ENCODE measurements at places on chromosomes 1 and 21.

DNA sequence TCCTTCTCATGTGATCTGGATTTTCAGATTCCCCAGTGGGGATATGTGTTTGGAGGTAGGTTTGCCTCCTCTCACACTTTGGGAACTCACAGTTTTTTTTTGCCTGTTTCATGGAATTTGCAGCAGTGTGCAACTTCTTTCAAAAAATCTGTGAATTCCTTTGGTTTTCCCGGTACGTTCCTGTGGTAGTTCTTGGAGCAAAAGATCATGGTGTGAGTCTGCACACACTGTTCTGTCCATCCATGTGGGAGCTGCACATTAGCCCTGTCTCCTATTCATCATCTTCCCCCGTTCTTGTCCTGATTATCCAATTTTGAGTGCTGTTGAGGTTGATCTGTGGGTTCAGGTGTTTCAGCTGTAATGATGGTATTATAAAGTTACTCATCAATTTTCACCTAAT lies 30.3 kb upstream of the TACSTD2 start:
- DNase-seq = no peak

- peak; percentile 67 for DNase-seq
Observed at GRCh38 chr1:27527890-27528817, 38.2 kb upstream of the WASF2 start.

DNA sequence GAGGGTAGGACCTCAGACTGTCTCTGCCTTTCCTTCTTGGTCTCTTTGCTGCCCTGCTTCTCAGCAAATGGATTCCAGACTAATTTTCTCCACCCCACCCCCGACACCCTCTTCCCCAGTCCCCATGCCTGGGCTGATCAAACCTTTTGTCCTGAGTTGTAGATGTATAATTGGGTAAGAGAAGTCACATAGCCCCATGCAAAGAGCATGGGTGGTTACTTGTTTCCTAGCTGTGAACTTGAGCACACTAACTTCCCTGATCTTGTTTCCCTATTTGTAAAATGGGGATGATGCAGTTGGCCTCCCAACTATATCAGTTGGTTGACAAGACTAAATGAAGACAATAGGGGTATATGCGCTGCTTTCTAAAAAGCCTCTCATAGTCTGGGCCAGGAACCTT lies 9.2 kb downstream of the PADI6 start:
- no peak for DNase-seq

GRCh38 chr1:200153277-200154055 lies 126.0 kb downstream of the NR5A2 start:
- DNase-seq = no peak

DNA sequence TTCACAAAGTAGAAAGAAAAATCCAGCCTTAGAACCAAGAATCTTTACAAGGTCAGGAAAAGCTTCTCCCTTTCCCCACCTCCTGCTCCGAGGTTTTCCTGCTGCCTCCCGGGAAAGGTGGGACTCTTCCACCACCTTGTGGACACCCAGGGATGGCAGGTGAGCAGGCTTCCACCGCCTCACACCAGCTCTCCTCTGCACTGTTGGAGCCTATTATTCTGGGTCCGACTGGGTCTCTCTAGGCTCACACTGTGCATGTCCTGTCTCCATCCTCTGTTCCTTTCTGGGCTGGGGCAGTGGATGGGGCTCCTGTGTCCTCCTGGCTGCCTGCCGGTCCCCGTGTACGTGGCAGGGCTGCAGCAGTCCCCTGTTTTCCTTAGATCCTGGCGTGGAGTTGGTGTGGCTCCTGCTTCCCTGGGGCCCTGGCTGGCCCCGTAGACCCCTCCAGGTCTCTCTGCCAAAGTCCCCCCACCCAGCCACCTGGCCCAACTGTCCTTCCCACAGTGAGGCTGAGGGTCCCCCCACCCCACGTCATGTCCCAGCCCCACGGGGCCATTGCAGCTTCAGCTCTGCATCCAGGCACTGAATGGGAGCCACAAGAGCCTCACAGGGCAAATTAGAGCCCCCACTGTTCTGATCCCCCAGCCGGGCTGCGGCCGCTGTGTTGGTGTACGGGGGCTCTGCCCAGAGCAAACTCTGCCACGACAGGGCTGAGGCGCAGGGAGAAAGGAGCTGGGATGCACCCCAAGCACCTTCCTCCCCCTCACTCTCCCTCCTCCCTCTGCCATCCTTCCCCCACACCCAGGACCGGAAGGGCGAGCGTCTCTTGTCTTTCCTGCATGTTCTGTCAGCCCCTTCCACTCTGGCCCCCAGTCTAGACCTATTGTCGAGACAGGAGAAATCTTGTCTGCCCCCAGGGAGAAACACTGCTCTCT lies 3.3 kb upstream of the SLC45A1 start:
- peak; percentile 58 for DNase-seq

DNA sequence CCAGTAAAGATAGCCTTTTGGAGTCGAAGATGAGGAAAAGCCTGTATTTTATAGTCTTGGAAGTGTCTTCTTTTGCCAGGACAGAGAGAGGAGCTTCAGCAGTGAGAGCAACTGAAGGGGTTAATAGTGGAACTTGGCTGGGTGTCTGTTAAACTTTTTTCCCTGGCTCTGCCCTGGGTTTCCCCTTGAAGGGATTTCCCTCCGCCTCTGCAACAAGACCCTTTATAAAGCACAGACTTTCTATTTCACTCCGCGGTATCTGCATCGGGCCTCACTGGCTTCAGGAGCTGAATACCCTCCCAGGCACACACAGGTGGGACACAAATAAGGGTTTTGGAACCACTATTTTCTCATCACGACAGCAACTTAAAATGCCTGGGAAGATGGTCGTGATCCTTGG lies at the start of gene VCAM1:
VCAM1 (plus strand) TSS at position 253 of the 400 bp plus-strand sequence; CDS start at position 372, 119 bp downstream.
- no peak for DNase-seq

GRCh38 chr1:231057410-231057809 lies 17.4 kb upstream of the FAM89A start:
- no peak for DNase-seq

GRCh38 chr1:168422203-168422847 lies 121.5 kb downstream of the XCL2 start:
- DNase-seq = no peak

GRCh38 chr21:15749861-15750159 lies 20.0 kb downstream of the USP25 start:
- no peak for DNase-seq

- DNase-seq = no peak
Observed at GRCh38 chr1:11441211-11441952, 37.6 kb upstream of the DISP3 start.

GRCh38 chr1:3914911-3915310 lies 14.8 kb upstream of the C1orf174 start:
- DNase-seq = no peak

DNA sequence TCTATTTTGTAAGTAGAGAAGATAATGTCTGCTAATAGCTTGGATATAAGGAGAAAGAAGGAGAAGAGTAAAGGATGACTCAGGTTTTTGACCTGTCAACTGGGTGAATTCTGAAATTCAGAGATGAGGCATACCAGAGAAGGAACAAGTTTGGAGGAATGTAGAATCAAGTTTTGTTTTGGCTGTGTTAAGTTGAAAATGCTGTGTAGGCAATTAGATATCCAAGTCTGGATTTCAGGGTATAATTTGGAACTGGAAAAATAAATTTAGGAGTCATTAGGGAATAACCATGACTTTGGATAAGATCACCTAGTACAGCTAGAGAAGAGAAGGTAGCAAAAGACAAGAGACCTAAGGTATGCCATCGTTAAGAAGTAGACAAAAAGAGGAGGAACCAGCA lies 22.4 kb upstream of the GNG4 start:
- DNase-seq = no peak

DNA sequence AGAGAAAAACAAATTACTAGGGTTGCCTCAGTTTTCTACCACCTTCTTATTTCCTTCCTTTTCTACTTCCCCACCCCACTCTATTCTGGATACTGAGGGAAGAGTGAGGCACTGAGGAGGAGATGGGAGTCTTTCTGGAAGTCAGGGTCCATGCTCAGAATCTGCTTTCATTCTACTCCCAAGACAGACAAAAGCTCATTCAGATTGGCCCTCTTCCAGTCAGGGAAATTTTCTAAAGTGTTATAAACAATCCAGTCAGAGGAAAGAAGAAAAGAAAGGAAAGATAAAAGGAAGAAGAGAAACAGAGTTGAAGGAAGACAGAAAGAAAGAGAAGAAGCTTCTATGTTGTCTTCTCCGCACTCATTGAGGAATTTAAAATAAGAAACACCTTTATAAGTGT lies 228.6 kb downstream of the COP1 start:
- DNase-seq = no peak

- no peak for DNase-seq
Observed at GRCh38 chr1:160702100-160702499, 9.5 kb downstream of the CD48 start.

DNA sequence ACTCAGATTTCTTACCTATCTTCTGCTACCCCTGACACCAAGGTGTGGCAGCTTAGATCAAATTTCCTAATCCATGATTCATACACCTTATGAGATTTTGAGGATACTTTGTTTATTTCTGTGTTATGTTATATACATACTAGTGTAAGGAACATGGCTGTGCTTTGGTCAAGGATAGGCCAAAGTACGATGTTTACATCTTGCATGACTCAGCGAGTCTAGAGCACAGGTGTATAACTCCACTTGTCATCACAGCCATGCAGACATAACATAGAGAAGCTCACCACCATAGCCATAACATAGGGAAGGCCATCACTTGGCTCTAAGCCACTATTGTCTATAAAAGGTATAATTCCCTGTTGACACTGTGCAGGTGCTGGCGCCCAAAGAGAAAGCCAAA lies 61.2 kb downstream of the GBP6 start:
- DNase-seq = peak; percentile 63

GRCh38 chr1:205237526-205238484 lies 10.1 kb downstream of the TMCC2 start:
- no peak for DNase-seq

- no peak for DNase-seq
Observed at GRCh38 chr1:23960291-23961020, 828 bp downstream of the PNRC2 start.

DNA sequence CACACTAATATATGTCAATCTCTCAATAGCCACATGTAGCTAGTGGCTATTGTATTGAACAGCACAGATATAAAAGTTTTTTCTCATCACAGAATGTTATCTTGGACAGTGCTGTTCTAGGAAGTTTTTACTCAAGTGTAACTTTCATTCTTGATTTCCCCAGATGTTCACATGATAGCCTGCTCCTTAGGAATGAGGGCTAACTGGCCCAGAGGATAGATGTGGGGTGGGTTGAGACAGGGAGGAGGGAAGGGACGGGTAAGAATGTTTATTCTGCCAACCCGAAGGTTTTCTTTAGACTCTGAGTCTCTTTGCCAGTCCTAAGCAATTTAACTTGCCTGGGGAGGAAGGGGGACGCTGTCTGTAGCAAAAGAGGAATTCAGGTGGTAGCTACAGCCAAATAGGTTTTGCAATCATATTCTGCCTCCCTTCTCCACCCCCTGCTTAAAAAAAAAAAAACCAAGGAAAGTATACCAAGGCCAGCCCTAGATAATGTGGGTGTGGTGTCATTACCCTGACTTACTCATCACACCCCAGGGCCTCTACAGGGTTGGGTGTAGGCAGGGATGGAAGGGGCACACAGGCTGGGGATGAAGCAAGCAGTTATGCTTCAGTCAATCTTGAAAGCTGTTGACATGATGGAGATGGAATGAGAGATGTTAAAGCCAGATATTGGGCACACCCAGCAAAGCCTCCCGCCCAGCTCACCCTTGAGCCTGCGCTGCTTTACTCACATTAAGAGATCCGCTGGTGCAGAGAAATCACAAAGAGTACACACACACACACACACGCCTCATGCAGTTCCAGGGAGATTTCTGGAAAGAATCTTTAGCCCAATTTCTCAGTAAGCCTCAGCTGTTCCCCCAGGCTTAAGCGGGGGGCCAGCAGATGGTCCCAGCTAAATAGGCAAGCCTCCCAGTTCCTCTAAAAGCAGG lies 59.9 kb downstream of the PLXNA2 start:
- DNase-seq = no peak

DNA sequence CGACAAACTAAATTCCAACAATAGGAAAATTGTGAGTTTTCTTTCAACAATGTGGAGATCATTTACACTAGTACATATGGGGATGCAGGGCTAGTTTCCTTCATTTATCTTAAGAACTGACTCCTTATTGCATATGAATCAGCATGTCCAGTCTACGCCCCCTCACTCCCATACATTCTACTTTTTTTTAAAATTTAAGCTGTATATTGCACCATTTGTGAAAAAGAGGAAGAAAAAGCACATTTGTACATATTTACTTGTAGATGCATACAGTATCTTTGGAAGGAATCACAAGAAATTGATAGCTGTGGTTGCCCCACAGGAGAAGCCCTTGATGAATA lies 15.9 kb downstream of the VPS26C start:
- no peak for DNase-seq

- DNase-seq = peak; percentile 62
Observed at GRCh38 chr1:107142140-107142542, 1.3 kb downstream of the NTNG1 start.

DNA sequence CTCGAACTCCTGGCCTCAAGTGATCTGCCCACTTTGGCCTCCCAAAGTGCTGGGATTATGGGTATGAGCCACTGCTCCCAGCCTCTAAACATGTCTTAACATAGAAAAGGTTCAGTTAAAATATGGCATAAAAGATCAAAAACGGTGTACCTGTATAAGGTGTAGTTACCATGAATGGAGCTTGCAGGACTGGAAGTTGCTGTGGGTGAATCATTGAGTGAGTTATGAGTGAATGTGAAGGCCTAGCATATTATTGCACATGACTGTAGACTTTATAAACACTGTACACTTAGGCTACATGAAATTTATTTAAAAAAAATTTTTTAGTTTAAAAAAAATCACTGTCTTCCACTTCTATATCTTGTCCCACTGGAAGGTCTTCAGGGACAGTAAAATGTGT lies 15.7 kb downstream of the ABCD3 start:
- DNase-seq = no peak

- DNase-seq = no peak
Observed at GRCh38 chr1:25992689-25993171, 5.1 kb downstream of the PAFAH2 start.

GRCh38 chr21:28953247-28953646 lies 39.4 kb downstream of the LTN1 start:
- DNase-seq = no peak

- DNase-seq = no peak
Observed at GRCh38 chr1:206555473-206555935, 48.2 kb downstream of the RASSF5 start.

- no peak for DNase-seq
Observed at GRCh38 chr1:200207711-200208126, 180.2 kb downstream of the NR5A2 start.

DNA sequence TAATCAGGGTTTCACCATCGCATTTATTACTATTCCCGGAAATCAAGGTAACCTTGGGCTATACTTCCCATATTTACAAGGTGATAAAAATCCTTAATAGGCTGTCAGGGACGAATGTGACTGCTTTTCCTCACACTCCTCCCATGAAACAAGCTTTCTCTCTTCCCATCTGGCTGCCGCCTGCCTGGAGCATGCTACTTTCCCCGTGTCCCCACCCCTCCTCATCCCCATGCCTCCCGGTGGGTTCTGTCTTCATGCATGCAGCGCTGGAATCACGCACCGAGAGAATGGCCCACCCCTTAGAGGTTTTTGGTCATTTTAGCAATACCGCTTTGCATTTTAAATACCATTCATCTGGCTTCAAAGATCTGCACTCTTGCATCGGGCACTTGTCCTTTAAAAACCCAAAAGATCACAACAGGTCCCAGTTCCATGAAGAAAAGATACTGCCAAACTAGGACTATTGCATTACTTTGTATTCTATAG lies 339.1 kb downstream of the NTNG1 start:
- no peak for DNase-seq

Data from SHP77 treated with DMSO at 0.1 percent for 48 hours (cell line).